ENCODE measurements at places on chromosomes 16 and 17. TPM values are rescaled to one million over a fixed set of nuclear protein-coding genes. Genes with fewer than 3 reads are reported as not detected.

EFCAB13 gene
- 1.9 TPM for total RNA-seq

OR4D1 gene
- total RNA-seq, result not detected

CDC6 gene
- total RNA-seq, result 58.6 TPM

TERB1 gene
- total RNA-seq, result not detected

NXPH3 gene
- total RNA-seq, result 0.37 TPM

TNFSF12 gene
- 12.3 TPM for total RNA-seq

CTF1 gene
- total RNA-seq, result 0.09 TPM

PIMREG gene
- total RNA-seq, result 47.7 TPM

CLEC10A gene
- not detected for total RNA-seq

LRRC36 gene
- not detected for total RNA-seq

BLMH gene
- 46.9 TPM for total RNA-seq

MT1F gene
- 10.9 TPM for total RNA-seq

TMEM220 gene
- 2.1 TPM for total RNA-seq

KRTAP4-9 gene
- not detected for total RNA-seq

CFAP119 gene
- 8.1 TPM for total RNA-seq

TBC1D3I gene
- 0.23 TPM for total RNA-seq

CDK5R1 gene
- total RNA-seq, result 3.5 TPM

CCNF gene
- total RNA-seq, result 23.0 TPM

SDR42E2 gene
- not detected for total RNA-seq

KRTAP4-6 gene
- not detected for total RNA-seq

PHOSPHO1 gene
- total RNA-seq, result 0.80 TPM

SDK2 gene
- total RNA-seq, result 0.33 TPM

KRT27 gene
- total RNA-seq, result not detected

RGS11 gene
- 2.7 TPM for total RNA-seq

C1QTNF8 gene
- total RNA-seq, result not detected

GDPD1 gene
- 0.67 TPM for total RNA-seq

NOG gene
- 1.4 TPM for total RNA-seq

SMTNL2 gene
- 0.32 TPM for total RNA-seq

PLEKHG4 gene
- total RNA-seq, result 15.4 TPM

FKBP10 gene
- 109 TPM for total RNA-seq

TEKT3 gene
- not detected for total RNA-seq

RPRML gene
- total RNA-seq, result 0.84 TPM

LLGL2 gene
- 25.5 TPM for total RNA-seq

KRT12 gene
- total RNA-seq, result not detected

MT1A gene
- total RNA-seq, result 17.8 TPM

ADORA2B gene
- 15.8 TPM for total RNA-seq

SMPD3 gene
- 0.10 TPM for total RNA-seq

C17orf78 gene
- not detected for total RNA-seq

CCL18 gene
- total RNA-seq, result not detected

GRB7 gene
- total RNA-seq, result 4.8 TPM

CLEC19A gene
- 0.08 TPM for total RNA-seq

HAP1 gene
- 1.7 TPM for total RNA-seq

CLEC3A gene
- total RNA-seq, result not detected

TBC1D3G gene
- 0.07 TPM for total RNA-seq

Measured in A549 treated with RU486 at 1 μM for 4 hours (cell line).